ENCODE measurements at places on chromosomes 3 and 15.

DNA sequence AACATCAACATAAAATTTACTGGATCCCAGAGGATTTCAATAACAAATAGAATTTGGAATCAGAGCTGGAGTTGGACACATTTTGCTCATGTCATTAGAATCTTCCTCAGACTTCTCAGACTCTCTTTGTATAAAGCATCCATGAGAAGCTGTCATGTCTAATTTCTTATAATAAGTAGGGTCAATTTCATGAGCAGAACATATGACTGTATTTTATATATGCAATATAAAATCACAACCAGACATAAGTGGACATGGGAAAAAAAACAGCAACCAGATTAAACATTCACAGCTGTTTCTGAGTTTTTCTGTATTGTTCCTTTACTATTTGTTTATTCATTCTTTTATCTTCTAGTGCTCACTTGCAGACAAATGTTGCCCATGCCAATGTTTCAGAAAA lies 325.5 kb downstream of the RBMS3 start:
- no peak for DNase-seq

GRCh38 chr3:94561094-94561493 lies 498.2 kb downstream of the NSUN3 start:
- DNase-seq: no peak

- DNase-seq: no peak
These were observed 33.5 kb upstream of the TIMP4 start for GRCh38 chr3:12192173-12192572.

DNA sequence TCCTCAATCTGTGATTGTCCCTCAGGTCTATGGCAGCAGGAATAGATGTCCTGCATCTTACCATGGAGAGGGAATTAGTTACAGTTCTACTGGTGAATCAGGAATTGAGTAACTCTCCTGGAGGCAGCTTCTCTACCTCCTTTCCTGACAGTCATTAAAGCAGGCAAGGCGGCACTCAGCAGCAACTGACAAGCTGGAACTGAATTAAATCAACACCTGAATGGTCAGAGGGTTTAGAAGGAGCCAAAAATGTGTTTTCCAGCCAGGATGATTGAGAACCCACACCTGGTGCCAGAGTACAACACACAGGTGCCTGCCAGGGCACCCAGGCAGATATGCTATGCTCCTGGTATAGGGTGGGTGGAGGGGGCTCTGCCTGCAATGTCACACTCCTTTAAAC lies 43.1 kb upstream of the TIPARP start:
- DNase-seq: no peak

- DNase-seq: peak; percentile 76
These were observed 976.0 kb downstream of the GBE1 start for GRCh38 chr3:80785475-80785874.

- no peak for DNase-seq
These were observed 1234.7 kb downstream of the NSUN3 start for GRCh38 chr3:95297581-95297980.

- no peak for DNase-seq
These were observed 843.4 kb upstream of the DPPA4 start for GRCh38 chr3:110180733-110181132.

- no peak for DNase-seq
These were observed 742 bp downstream of the PLA2G4F start for GRCh38 chr15:42155546-42156242.
